ENCODE measurements at places on chromosomes 3 and 15. TPM values are rescaled to one million over a fixed set of nuclear protein-coding genes. Genes with fewer than 3 reads are reported as not detected.

CISH gene
- total RNA-seq, result 300 TPM

IQCF2 gene
- not detected for total RNA-seq

SAXO2 gene
- total RNA-seq, result 14.3 TPM

LEKR1 gene
- 0.54 TPM for total RNA-seq

DNA sequence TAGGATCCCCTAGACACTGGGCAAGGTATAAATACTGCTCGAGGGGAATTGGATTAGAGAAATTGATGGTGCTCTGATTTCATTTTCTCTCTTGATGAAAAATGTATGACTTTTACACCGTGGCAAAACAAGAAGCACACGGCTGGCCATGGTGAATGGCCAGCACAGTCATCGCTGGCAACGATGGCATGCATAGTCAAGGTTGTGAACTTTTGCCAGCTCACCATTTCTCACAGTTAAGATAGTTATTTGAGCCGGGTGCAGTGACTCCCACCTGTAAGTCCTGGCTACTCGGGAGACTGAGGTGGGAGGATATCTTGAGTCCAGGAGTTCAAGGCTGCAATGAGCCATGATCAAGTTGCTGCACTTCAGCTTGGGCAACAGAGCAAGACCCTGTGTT lies 95.4 kb downstream of the HMG20A start:
- DNase-seq, result no peak
- H3K27ac ChIP-seq, result no peak overlapping the region
- no peak overlapping the region for H3K4me3 ChIP-seq
- H3K36me3 ChIP-seq, result no peaks in the 10 kb centered on the region

DNA sequence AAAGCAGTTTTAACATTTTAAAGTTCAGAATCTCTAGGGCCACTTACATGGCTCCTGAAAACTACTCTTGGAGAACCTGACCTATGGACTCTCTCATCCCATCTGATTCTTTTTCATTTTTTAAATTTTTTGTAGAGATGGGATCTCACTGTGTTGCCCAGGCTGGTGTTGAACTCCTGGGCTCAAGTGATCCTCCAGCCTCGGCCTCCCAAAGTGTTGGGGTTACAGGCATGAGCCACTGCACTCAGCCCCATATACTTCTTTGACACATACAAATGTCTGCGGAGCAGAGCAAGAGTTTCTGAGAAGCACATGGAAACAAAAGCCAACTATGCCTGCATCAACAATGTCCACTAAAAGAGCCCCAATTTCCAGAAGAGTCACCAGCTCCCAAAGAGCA lies 189.8 kb downstream of the FOXP1 start:
- H3K27ac ChIP-seq, result no peak overlapping the region
- peaks cover 49% of the 10 kb centered on the region for H3K4me1 ChIP-seq
- no peak for DNase-seq
- no peak overlapping the region for H3K4me3 ChIP-seq
- peaks cover 13% of the 10 kb centered on the region for H3K27me3 ChIP-seq

- H3K27me3 ChIP-seq, result no peaks in the 10 kb centered on the region
- H3K4me1 ChIP-seq, result no peaks in the 10 kb centered on the region
- H3K36me3 ChIP-seq, result no peaks in the 10 kb centered on the region
- no peak overlapping the region for H3K27ac ChIP-seq
Measured at GRCh38 chr3:22923711-22924110, 279.4 kb upstream of the UBE2E2 start.

DNA sequence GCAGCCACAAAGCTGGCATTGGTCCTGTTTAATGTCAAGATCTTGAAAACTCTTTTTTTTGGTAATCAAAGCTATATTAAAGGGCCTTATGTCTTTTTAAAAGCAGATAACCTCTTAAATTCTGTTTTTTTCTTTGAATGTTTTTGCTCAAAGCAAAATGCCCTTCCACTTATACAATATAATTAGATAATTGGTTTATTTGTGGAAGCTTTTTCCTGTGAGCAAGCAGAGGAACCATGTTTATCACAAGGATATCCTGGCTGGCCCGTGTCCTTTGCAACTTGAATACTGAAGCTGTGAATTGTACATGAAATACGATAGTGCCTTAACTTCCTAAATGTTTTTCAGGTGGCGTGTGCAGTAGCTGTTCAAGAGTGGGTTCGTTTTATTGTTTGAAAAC lies 2.6 kb downstream of the ST3GAL6 start:
- H3K36me3 ChIP-seq, result no peaks in the 10 kb centered on the region
- DNase-seq, result no peak
- H3K27ac ChIP-seq, result no peak overlapping the region
- H3K4me1 ChIP-seq, result peaks cover 21% of the 10 kb centered on the region

GRCh38 chr15:58346361-58346760 lies 85.4 kb upstream of the LIPC start:
- peaks cover 3% of the 10 kb centered on the region for H3K27me3 ChIP-seq
- no peak overlapping the region for H3K4me3 ChIP-seq
- peaks cover 2% of the 10 kb centered on the region for H3K36me3 ChIP-seq
- H3K4me1 ChIP-seq, result peaks cover 7% of the 10 kb centered on the region

DNA sequence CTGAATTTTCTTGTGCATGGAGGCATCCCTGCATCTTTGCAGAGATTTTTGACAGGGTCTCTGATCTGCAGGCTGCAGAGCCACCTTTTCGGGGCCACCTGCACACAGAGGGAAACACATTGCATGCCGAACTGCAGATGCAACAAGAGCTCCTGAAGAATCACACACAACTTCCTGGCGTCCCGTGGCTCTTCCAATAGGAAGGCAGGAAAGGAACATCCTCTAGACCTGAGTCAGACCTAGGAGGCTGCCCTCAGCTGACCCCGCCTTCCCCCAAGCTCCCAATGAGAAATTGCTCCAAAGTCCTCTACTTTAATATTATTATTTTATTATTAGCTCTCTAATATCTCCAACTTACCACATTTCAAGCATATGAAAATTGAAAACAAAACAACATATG lies 213.2 kb upstream of the ARRDC4 start:
- H3K27ac ChIP-seq, result no peak overlapping the region
- no peaks in the 10 kb centered on the region for H3K27me3 ChIP-seq
- H3K4me1 ChIP-seq, result no peaks in the 10 kb centered on the region
- H3K4me3 ChIP-seq, result no peak overlapping the region
- H3K36me3 ChIP-seq, result no peaks in the 10 kb centered on the region
- no peak for DNase-seq

DNA sequence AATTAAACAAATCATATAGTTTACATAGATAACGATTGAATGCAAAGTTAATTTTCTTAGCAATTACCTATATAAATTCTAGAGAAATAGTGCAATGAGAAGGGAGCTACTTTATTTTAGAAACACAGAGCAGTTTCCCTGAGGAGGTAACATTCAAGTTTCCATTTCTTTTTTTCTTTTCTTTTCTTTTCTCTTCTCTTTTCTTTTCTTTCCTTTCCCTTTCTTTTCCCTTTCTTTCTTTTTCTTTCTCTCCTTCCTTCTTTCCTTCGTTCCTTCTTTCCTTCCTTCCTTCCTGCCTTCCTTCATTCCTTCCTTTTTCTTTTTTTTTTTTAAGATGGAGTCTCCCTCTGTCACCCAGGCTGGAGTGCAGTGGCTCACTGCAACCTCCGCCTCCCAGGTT lies 417.3 kb downstream of the NLGN1 start:
- no peaks in the 10 kb centered on the region for H3K36me3 ChIP-seq
- H3K27ac ChIP-seq, result no peak overlapping the region
- H3K4me1 ChIP-seq, result no peaks in the 10 kb centered on the region
- H3K4me3 ChIP-seq, result no peak overlapping the region
